Upper lobe of right lung (tissue), 1 donor: ENCODE measurements at places on chromosomes 5 and 9.

- DNase-seq, result no peak
Measured at GRCh38 chr5:19891658-19892057, 96.3 kb downstream of the CDH18 start.

- no peak for DNase-seq
Measured at GRCh38 chr5:123868267-123868666, 356.3 kb downstream of the CSNK1G3 start.

DNA sequence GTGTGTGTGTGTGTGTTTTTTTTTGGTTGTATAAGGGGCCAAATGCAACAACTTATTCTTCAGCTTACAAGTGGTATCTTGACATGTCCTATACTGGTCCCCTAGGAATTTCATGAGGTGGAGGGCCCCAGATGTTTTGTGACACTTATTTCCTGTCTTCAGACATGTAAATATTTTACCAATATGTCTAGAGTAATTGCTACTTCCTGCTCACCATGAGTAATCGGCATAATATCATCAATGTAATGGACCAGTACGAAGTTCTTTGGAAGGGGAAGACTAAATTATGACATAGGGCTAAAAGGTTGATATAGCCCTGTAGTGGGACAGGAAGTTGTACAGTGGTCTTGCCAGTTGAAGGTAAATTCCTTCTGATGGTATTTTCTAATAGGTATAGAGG lies 3.7 kb upstream of the OTULIN start:
- DNase-seq, result no peak

DNA sequence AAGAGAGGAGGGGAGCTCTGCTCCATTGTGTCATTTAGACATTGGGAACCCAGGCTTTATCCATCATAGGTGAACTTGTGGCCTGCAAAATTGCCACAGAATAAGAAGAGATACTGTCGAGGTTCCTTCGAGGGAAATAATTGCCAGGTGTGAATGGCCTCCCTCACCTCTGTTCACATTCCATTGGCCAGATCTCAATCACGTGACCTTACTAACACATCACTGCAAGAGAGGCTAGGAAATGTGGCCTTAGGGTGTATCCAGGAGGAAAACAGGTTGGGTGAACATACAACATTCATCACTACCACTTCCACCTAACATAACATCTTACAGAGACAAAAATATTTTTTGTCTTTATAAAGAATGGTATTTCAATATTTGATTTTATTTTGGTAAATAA lies 182.1 kb downstream of the FBXL7 start:
- DNase-seq, result no peak

GRCh38 chr5:11007269-11007870 lies 246.3 kb upstream of the DAP start:
- no peak for DNase-seq

GRCh38 chr9:136140966-136141365 lies 22.3 kb upstream of the TMEM250 start:
- DNase-seq, result no peak

- DNase-seq, result no peak
Measured at GRCh38 chr5:67366691-67367395, 170.2 kb upstream of the CD180 start.

- DNase-seq, result no peak
Measured at GRCh38 chr5:123412206-123412605, 11.0 kb downstream of the CEP120 start.

GRCh38 chr9:109887079-109887478 lies 107.1 kb downstream of the PALM2AKAP2 start:
- DNase-seq, result no peak

GRCh38 chr5:159057996-159058395 lies 41.7 kb downstream of the EBF1 start:
- no peak for DNase-seq

DNA sequence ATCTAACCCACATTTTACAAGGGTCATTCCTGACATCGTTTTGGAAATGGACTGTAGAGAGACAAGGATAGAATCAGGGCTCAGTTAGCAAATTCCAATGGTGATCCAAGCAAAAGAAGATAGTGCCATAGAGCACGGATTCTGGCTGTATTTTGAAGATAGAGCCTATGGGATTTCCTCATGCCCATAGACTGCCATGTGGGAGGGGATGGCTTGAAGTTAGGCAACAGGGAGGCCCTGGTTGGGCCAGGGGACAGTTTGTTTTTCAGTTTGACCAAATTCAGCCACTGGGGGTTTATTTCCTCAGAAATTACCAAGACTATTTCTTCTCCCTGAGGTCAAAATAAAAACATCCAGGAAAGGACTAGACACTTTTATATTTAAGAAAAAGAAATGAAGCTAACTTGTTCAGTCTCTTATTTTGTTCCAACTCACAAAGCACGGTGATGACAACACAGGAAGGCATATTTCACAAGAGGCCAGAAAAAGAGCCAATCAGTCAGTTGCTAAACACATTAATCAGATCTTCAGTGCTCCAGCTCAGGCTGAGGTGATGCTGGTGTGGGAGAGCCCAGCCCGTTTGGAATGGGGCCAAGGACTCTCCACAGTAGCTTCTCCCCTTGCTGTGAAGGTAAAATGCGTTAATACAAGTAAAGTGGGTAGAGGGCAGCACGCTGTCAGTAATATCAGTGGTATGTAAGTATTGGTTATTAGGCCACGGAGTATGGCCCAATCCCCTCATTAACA lies 4.4 kb upstream of the DCTN4 start:
- DNase-seq, result no peak
